Immature natural killer cell (primary cell): ENCODE measurements at places on chromosomes 5 and 9.

- DNase-seq, result peak; percentile 56
Observed at GRCh38 chr5:126450346-126450745, 27.1 kb downstream of the GRAMD2B start.

DNA sequence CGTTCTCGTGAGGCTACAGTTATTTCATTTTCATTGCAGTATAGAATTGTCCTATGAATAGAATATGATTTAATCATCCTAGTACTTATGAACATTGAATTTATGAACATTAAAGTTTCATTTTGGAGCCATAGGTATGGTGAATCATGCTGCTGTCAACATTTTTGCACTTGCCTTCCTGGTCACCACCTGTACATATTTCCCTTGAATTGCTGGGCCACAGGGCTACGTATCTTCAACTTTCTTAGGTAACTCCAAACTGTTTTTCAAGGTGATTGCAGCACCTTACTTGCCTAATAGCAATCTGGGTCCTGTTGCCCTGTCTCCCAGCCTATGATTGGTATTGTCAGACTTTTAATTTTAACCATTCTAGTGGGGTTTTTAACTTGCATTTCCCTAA lies 6.5 kb upstream of the RNF145 start:
- no peak for DNase-seq

GRCh38 chr9:132192728-132193127 lies 30.9 kb downstream of the NTNG2 start:
- no peak for DNase-seq

DNA sequence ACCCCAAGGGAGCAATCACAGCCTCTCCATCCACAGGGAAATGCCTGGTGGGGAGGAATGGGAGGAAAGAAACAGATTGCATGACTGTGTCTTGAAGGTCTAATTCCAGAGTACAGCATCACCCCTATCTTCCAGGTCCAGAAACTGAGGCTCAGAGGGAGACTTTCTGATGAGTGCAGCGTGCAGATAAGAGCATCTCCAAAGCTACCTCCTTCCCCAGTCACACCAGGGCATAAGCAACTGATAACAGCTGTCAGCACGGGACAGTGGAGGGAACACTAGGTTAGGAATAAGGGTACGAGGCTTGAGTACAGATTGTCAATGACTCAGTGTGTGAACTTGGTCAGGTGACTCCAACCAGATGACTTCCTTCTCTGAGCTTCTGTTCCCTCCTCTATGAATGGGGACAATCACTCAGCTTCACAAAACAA lies 126.9 kb downstream of the KCNIP1 start:
- DNase-seq, result no peak

- no peak for DNase-seq
Observed at GRCh38 chr9:4964540-4964939, 20.5 kb upstream of the JAK2 start.

DNA sequence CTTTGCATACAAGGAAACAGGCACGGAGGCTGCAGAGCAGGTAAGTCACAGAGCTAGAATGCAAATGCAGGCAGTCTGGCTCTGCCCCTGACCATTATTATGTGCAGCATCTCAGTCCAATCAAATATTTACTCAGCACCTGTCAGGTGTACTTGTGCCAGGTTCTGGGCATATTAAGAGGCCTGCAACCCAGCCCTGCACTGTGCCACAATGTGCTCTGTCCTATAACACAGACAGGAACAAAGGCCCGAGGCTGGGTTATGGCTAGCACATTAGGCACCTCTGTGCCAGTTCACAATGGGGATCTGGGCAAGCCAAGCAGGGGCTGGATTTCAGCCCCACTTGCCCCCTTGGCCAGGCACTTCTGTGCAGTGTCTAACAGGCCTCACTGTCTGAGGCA lies 14.0 kb downstream of the ARL15 start:
- DNase-seq, result no peak
